ENCODE measurements at places on chromosomes 6 and 20.

- no peak for DNase-seq
Measured at GRCh38 chr20:54680872-54681619, 205.7 kb downstream of the DOK5 start.

- no peak for DNase-seq
Measured at GRCh38 chr20:34042262-34042661, 48.6 kb downstream of the RALY start.

DNA sequence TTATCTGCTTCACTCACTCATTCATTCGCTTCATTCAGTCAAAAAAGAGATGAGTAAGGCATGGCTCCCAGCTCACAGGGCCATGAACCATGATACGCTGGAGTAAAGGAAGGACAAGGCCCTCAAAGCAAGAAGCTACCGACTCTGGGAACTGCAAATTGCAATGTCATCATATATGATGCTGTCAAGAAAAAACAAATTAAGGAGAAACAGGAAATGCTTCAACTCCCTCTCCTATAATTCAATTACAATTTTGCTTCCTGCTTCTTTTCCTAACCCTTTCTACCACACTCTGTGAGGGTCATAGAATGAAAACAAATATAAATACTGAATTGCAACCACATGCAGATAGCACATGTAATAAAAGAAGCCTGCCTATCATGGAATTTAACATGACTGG lies 725.7 kb upstream of the FLRT3 start:
- DNase-seq = no peak

- DNase-seq = no peak
Measured at GRCh38 chr6:3656076-3656475, 95.4 kb downstream of the PXDC1 start.

- DNase-seq = no peak
Measured at GRCh38 chr6:119325559-119326265, 23.8 kb downstream of the MAN1A1 start.

GRCh38 chr6:46867411-46867810 lies 54.3 kb downstream of the ADGRF5 start:
- no peak for DNase-seq

DNA sequence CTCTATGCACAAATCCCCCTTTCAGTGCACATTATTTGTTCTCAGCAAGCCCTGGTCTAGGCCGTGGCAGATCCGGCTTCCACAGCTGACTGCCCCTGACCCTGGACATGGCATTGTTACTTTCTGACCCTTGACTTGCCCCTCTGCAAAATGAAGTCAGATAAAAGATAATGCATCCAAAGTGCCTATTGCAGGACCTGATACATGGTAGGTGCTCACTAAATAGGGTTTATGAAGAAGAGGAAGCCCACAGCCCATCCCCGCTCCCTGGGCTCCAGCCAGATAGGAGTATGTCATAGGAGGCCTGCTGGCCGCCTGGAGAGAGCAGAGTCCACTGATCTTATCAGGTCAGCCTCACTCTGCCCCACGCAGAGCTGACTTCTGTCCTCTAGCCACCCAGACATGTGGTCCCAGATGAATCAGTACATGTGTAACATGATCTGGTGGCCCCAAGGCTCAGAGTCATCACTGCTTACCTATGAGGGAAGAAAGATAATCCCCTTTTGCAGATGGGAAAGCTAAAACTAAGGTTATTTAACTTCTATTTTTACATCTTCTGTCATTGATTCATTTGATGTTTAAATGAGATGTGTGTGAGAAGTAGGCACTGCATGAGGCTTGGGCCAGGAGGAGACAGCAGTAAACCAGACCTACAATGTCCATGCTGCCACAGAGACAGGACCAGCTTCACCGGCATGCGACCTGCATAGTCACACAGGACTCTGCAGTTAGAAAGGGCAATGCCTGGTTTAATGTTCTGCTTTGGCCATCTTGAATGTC lies 20.4 kb downstream of the MAFB start:
- DNase-seq = no peak

- peak; percentile 92 for DNase-seq
Measured at GRCh38 chr6:35297601-35298481, at the start of gene DEF6. Gene DEF6 (plus strand): TSS chr6:35297818. CDS start chr6:35297857, 39 bp downstream.

- DNase-seq = no peak
Measured at GRCh38 chr6:30829033-30829432, 55.3 kb upstream of the DDR1 start.

GRCh38 chr20:61499859-61500554 lies 247.9 kb downstream of the CDH4 start:
- no peak for DNase-seq

DNA sequence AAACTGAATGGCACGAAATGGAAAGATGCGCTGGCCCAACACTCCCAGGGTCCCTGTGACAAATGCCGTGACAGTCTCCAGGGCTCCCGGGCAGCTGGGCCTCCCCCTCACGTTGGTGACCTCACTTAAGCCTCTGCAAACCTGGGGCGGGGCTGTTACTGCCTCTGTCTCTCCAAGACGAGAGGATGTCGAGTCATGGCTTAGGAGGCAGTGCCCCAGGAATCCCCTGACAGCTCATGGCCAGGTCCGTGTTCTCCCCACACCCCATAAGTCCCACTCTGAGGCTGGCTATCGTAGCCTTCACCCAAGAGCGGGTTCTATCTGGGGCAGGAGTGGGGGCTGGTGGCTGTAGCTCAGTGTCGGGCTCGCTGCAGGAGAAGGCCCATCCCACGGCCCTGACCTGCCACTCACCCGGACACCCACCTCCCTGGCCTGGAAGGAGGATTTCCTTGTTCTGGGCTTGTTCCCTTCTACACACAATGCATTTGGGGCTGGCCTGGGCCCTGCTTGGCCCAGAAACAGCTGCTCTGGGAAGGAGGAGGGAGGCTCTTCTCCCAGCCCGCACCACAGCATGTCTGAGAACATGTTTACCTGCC lies 5.6 kb upstream of the RPS21 start:
- no peak for DNase-seq

- peak; percentile 91 for DNase-seq
Measured at GRCh38 chr6:113970805-113971676, at the start of gene HDAC2. Gene HDAC2 (minus strand): TSS chr6:113971148. CDS start chr6:113970908, 240 bp downstream.

- no peak for DNase-seq
Measured at GRCh38 chr6:23650676-23651075, 475.3 kb upstream of the NRSN1 start.

DNA sequence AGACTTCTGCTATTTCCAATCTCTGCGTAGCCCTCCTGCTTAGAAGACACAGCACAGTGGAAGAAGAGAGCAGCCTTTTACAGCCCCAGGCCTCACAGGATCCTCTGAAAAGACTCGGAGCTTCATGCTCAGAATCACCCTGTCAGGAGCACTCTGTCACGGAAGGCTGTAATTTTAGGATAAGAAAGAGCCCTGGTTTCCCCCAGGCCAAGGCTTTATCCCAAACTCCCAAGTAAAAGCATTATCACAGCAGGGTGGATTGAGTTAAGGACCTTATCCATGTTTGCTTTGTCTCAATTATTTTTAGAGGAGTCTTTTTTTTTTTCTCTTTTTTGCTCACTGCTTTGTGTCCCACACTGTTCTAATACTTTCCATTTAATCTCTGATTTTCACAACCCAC lies 39.2 kb downstream of the ANKS1A start:
- no peak for DNase-seq

DNA sequence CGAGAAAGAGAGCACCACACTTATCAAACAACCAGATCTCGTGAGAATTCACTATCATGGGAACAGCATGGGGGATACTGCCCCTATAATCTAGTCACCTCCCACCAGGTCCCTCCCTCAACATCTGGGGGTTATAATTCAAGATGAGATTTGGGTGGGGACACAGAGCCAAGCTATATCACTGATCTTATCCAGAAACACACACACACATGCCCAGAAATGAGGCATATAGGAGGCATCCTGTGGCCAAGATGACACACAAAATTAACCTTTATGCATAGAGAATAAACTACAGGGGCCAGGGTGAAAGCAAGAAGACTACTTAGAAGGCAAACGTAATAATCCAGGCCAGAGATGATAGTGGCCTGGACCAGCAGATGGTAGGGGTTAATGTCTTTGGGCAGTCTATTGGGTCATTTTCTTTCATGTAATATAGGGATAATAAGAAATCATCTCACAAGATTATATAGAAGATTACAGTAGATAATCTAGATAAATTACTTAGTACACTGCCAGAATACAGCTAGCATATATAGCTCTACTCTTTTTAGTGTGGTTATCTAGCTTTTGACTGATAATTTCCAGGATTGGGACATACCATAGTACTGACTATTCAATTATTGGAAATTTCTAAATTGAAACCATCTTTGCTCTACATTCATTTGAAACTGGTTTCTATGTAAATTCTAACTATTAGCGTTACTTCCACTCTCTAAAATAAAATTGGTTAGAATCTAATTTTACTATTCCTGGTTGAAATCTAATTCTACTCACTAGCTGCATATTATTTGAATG lies 20.0 kb downstream of the RNF144B start:
- DNase-seq = no peak

DNA sequence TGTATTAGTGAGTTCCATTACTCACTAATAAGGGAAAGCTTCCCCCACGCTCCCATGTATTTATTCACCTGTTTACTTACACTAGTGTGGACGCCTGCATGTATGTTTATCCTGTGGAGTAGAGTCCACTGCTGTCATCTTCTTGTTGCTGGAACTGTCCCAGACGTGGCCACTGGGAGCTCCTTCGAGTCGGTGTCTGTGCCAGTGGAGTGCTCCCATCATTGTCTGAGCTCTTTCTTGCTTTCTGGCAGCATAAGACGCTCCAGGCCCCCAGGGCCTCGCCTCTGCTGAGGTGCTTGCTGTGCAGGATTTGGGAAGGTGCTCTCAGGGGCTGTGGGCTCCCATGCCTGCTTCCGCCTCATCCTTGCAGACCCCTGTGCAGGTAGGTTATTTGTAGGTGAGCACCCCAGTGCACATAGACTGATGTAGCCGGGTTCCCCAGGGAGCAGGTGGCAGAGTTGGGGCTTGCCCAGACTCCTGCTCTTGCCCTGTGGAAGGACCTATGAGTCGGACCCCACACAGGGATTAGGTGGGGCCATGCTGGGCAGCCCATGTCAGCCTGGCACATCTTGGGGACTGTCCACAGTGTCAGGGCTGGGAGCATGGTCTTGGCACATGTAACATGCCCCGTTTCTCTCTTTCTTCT lies 16.6 kb downstream of the PHACTR3 start:
- DNase-seq = no peak

- DNase-seq = peak; percentile 67
Measured at GRCh38 chr6:119077643-119078375, 655 bp downstream of the FAM184A start.

- DNase-seq = no peak
Measured at GRCh38 chr20:1474817-1475603, 8.4 kb upstream of the NSFL1C start.

- peak; percentile 77 for DNase-seq
Measured at GRCh38 chr6:6699741-6700367, 111.3 kb downstream of the LY86 start.

- no peak for DNase-seq
Measured at GRCh38 chr6:37696220-37696840, 1.4 kb downstream of the MDGA1 start.

- no peak for DNase-seq
Measured at GRCh38 chr20:43975096-43975768, 60.6 kb downstream of the TOX2 start.

DNA sequence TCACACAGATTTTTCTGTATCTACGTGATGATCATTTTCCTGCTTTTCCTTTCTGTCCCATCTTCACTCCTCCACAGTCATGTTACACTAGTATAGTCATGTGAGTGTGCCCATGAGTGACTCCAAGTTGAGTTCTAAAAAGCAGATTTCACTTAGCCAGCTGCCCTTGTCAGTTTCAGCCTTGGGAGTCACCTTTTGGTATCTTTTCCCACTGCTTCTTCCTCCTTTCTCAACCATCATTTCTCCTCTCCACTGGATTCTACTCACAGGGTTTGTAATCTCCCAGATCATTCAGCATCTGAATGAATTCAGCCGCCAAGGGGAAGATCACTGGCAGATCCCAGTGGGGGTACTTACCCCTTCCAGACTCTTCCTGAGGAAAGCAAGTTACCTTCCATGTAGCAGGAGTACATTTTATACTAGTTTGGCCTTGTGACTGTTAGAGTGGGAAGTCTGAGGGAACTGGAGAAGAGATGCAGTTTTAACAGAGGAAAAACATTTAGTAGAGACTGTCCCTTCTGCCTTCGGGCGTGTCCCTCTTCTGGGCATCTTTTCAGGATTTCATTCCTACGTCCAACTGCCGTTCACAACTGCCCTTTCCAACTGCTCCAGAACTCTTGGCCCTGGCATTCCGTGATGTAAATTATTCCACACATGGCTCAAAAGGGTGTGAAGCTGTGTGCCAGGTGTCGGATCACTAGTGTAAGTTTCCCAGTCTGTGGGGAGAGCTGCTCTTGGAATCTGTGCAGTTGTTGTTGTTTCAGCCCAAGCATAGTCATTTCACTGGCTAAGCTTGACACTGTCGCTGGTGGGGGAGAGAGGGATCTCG lies 38.9 kb downstream of the BICRAL start:
- DNase-seq = no peak

DNA sequence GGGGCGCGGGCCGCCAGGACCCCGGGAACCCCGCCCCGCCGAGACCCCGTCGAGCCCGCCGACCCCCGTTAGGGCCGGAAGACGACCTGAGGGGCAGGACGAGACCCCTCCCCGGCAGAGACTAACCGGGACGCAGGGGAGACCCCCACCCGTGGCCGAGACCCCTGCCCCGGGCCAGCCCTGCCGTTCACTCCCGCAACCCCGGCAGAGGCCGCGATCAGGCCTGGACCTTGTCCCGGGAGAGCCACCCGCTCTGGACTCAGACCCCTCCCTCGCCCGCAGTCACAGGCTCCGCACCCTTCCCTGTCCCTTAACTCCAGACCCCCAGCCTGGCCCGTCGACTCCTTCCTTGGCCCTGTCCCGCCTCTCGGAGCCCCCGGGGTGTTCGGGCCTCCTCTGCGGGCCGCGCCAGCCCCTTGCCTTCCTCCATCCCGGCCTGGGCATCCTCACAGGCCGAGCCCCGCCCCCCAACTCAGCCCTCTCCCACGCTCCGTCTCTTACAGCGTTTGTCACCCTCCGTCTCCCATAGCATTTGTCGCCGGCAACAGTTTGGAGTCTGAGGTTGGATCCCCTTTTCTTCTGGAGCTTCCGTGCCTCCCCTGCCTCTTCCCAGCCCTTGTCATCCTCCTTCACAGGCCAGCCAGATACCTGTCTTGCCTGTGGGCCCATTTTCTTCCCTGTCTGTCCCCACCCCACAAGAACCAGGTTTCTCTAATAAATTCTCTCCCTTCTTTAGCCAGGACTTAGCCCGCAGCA lies 569 bp downstream of the TCEA2 start:
- no peak for DNase-seq

GRCh38 chr20:63814891-63815614 lies 16.0 kb downstream of the ZBTB46 start:
- no peak for DNase-seq

GRCh38 chr6:141335477-141336273 lies 797.0 kb upstream of the GJE1 start:
- DNase-seq = no peak

- no peak for DNase-seq
Measured at GRCh38 chr6:117473401-117473800, 9.1 kb upstream of the DCBLD1 start.

DNA sequence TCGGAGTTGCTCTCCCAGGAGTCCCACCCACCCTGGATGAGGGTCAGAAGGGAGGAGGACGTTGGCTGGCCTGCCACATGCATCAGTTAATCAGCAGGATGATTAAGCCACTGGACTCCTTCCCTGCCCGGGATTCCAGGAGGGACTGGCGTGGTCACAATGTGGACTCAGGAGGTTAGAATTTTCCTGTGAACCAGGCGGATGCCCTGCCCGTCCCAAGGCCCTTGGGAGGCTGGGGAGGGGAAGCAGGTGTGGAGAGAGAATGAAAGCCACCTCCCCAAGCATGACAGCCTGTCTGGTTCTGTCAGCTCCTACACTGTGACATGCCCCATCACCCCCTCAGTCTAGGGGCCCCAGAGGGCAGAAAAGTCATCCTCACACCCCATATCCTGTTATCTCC lies 11.6 kb upstream of the ITPR3 start:
- no peak for DNase-seq

Measured in lower lobe of right lung (tissue), 2 donors.